ENCODE measurements at places on chromosomes 3 and 15.

- DNase-seq, result no peak
Measured at GRCh38 chr3:87359826-87360225, 83.4 kb upstream of the POU1F1 start.

GRCh38 chr3:46544771-46545503 lies 21.2 kb downstream of the LRRC2 start:
- DNase-seq, result no peak

- DNase-seq, result no peak
Measured at GRCh38 chr3:128009952-128010846, 42.0 kb upstream of the SEC61A1 start.

GRCh38 chr15:93252780-93253179 lies 163.8 kb upstream of the RGMA start:
- DNase-seq, result no peak

DNA sequence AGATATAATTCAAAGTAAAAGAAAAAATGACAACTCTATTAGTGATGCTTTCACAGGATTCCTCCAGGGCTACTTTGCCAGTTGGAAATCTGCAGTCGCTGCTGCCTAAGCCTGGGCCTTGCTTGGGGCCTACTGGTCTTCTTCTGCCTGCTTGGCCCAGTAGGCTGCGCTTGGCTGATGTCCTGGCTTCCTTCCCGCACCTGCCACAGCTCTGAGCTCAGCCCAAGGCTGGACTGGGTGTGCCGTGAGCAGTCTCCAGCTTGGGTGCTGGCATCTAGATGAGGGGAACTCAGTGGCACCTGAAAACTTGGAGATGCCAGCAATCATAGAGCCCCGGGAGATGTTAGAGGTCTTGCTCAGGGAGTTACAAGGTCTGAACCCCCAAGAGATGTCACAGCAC lies 108.3 kb downstream of the BCHE start:
- DNase-seq, result no peak
